ENCODE measurements at places on chromosomes 7 and 10.

DNA sequence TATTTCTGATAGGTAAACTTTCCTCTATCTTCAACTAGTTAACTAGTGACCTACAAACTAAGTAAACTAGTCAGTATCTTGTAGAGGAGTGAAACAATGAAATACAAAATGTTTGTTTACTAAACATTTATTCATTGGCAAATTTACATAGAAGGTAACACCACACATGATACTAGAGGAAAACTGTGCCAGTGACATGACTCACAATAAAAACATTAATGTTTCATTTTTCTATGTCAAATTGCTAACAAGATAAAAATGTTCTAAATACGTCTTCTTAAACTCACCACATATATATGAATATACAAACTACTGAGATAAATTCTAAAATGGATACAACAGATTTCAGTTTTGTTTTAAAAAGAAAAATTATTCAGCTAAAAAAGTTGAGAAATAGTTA lies 471.3 kb downstream of the PARD3 start:
- no peak for DNase-seq

DNA sequence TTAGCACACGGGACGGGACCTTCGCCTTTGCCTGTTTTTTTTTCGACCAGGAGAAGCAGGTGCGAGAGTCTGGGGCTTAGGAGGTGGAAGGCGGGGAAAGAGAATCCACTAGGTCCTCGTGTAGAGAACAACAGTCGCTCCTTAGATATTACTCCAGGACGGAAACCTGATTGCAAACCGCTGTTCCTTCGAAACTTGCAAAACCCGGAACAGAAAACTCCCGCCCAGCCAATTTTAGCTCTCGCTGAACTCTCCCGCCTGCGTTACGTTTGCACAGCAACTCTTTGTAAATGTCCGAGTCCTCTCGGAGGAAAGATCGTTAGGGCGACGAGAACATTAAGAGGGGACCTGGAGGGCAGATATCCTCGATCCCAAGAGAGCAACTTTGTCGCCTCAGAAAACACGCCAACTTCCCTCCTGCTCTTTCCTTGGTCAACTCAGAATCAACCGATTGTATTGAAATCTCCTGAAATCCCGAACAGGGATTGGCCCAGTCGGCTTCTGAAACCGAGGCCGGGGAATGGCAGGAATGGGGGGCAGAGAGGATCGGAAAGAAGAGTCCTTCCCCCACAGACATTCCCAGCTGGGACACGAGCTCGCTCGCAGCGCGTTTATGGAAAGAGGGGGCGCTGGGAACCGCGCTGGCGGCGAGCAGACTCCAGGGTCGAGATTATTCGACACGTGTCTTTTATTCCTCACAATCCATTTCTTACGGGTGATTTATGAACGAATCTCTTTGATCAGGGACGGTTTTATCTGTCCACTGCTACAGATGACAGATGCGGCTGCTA lies 9.9 kb downstream of the TWIST1 start:
- no peak for DNase-seq

- no peak for DNase-seq
Measured at GRCh38 chr7:148847815-148848734, 36.0 kb downstream of the EZH2 start.

GRCh38 chr7:8215648-8216333 lies 46.2 kb downstream of the ICA1 start:
- DNase-seq, result no peak

GRCh38 chr10:124745673-124746072 lies 1.5 kb upstream of the FAM53B start:
- no peak for DNase-seq

DNA sequence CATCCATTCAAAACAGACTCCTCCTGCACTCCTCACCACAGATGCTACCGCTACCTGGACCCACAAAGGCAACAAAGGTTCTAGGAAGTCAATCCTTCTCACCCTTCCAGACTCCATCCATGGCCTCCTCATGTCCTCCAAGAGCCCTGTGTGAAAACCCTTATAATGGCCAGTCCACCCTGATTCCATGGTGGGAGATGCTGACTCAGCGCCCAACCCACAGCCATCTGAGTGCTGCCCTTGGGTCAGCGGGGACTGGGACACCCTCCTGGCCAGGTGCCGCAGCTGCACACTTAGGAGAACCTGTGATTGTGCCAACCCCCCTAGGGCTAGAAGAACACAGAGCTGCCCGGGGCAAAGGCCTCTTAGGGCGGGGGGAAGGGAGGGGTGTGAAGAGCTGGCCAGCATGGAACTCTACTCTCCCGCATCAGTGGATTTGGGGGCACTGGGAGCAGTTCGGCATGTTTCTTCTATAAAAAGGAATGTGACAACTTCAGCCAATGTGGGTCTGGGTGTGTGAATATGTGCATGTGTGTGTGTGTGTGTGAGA lies 25.4 kb downstream of the TMEM273 start:
- DNase-seq, result no peak

GRCh38 chr7:54090652-54091213 lies 451.4 kb upstream of the VSTM2A start:
- no peak for DNase-seq

GRCh38 chr10:58157076-58157766 lies 110.5 kb downstream of the IPMK start:
- no peak for DNase-seq

GRCh38 chr10:65040796-65041195 lies 1519.6 kb downstream of the REEP3 start:
- DNase-seq, result no peak

GRCh38 chr7:12573885-12574284 lies 3.4 kb downstream of the SCIN start:
- no peak for DNase-seq

- no peak for DNase-seq
Measured at GRCh38 chr7:5234852-5235831, 45.1 kb downstream of the WIPI2 start.

DNA sequence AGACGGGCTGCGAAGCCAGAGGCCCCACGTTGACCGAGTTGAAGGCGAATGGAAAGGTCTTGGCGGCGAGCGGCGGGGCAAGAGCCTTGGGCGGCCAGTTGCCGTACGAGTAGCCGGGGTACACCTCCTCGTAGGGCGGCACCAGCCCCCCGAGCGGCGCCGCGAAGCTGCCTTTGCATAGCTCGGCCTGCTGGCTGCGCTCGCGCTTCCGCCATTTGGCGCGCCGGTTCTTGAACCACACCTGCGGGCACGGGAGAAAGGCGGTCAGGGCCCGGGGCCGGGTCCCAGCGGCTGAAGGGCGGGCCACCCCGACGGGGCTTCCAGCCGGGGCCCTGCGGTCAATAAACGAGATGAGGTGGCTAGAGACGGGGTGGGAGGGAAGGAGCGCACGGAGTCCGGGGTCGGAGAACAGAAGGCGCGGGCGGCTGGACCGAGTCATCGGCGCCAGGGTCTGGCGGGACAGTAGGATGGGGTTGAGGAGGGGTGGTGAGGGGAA lies 4.8 kb downstream of the ELOVL3 start:
- peak; percentile 25 for DNase-seq

DNA sequence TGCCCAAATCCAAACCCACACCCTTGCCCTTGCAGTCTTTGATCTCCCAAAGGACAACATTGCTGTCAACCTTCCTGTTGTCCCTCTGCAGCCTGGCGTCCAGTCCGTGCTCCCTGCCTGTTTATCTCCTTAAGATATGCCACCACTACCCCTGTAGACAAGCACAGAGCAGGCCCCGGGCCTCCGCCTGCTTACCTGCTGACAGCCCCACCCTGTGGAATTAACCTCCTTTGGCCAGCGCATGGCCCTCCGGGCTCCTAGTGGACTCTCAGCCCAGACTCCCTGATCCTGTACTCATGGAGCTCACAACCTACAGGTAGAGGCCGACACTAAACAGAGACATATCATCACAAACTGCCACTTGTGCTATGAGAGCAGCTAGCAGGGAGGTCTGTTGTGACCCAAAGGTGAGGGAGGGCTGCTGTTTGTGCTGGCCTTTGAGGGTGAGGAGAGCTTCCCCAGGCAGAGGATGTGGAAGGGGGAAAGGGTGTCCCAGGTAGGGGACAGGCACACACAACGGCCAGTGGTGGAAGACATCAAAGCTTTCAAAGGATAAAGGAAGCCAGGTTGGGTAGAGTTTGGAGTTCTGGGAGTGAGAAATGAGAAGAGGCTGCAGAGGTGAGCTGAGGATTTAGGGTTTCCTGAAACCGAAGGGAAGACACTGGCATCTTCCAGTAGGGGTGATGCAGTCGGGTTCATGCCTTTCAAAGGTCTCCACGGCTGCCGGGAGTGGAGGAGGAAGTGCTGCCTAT lies 174.5 kb upstream of the ZMIZ1 start:
- DNase-seq, result no peak

- DNase-seq, result no peak
Measured at GRCh38 chr7:45606931-45607330, 32.8 kb downstream of the ADCY1 start.

GRCh38 chr7:114759347-114760062 lies 162.4 kb upstream of the MDFIC start:
- no peak for DNase-seq

DNA sequence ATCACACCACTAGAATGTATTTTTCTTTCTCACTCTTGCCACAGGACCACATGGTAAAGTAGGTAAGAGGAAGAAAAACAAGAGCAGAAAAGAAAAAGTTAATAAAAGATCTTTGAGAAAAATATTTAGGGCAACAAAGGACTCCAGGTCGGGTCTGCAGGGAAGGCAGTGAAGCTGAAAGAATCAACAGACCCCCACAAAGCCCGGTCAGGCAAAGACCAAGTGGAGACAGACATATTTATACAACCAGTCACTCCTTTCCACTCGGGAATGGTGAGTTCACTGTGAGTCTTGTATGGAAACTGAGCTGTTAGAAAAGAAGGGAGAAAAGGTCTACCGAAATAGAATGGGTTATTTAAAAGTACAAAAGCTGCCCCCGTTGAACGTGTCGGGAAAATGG lies 28.0 kb downstream of the RSU1 start:
- no peak for DNase-seq

DNA sequence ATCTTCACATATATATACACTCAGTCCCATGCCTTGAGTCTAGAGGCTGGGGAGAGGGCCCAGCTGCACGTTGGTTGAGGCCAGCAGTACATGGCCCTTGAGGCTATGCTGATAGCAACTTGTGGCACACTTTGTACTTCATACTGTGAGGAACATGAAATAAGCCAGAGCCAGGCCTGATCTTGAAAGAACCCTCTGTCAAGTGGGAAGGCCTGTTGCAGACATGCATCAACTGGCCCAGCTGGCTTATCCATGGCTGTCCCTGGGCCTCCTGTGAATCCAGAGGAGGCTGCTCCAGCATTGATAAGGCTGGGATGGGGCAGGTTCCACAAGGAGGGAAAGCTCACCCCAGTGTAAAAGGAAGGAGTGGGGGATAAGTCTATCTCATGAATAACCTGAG lies 140.4 kb downstream of the NRF1 start:
- no peak for DNase-seq

GRCh38 chr7:44291733-44292419 lies 33.5 kb downstream of the CAMK2B start:
- no peak for DNase-seq

Measured in stimulated activated CD4-positive, alpha-beta T cell treated with anti-CD3 and anti-CD28 coated beads, Interleukin-15, amount 100 ng/mL, for 1 hour (primary cell).